Amniotic stem cell (primary cell): ENCODE measurements at places on chromosomes 2 and 18.
A peak's percentile ranks its signal among the peaks of the same experiment; 100 is the strongest.

DNA sequence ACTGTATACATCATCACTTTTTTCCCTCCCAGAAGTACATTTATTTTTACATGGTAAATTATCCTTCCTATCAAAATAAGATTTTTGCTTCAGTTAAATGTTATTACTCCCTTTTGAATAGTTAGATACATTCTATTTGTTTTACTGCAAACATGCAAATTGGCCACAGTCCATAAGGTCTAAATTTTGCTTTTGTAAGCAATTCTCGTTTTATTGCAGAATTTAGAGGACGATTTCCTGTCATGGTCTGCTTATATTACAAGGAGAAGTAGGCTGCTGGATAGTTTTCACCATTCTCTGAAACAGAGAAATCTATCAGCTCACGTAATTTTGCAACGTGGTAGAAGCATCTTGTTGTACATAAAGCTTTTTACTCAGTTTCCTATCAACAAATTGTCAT is 1632.5 kb downstream of the LRP1B start:
- no peak for DNase-seq

GRCh38 chr2:43105586-43106558 is 120.5 kb downstream of the ZFP36L2 start:
- DNase-seq: no peak

- DNase-seq: no peak
Measured at GRCh38 chr2:226198956-226199355, 600.7 kb downstream of the IRS1 start.

DNA sequence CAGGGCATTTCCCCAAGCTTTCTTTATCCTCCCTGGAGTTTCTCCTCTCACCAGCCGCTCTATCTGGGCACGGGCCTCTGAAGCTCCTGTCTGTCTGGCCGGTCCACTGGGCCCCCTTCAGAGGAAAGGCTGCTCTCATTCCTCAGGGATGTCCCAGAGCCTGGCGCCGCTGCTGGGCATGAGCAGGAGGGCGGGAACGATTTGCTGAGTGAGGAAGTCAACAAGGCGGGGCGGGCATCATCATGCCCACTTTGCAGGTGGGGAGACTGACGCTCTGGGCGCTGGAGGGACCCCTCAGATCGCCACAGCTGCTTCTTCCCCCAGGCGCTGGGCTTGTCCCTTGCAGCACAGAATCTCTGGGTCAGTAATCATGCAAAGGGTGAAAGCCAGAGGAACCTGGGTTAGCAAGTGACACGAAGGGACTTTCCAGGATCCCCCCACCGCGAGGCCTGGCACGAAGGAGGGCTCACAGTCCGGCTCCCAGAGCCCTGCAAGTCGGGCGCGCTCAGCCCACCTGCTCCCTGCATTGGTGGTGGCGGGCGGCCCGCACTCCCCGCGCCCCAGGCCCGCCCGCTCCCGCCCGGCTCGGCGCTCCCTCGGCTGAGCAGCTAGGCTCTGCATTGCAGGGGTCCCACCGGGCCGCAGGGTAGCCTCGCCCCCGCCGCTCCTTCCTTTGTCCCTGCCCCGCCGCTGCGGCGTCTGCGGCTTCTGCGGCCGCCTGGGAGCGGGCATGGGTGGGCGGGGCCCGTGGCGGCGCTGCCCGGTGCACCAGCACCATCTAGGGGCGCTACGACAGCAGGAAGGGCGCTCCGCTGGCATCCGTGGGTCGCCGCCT is 157.8 kb downstream of the CYRIA start:
- DNase-seq: no peak

GRCh38 chr2:98634406-98635092 is 26.2 kb downstream of the UNC50 start:
- DNase-seq: no peak

GRCh38 chr2:216059233-216059834 is 22.3 kb downstream of the PECR start:
- no peak for DNase-seq

DNA sequence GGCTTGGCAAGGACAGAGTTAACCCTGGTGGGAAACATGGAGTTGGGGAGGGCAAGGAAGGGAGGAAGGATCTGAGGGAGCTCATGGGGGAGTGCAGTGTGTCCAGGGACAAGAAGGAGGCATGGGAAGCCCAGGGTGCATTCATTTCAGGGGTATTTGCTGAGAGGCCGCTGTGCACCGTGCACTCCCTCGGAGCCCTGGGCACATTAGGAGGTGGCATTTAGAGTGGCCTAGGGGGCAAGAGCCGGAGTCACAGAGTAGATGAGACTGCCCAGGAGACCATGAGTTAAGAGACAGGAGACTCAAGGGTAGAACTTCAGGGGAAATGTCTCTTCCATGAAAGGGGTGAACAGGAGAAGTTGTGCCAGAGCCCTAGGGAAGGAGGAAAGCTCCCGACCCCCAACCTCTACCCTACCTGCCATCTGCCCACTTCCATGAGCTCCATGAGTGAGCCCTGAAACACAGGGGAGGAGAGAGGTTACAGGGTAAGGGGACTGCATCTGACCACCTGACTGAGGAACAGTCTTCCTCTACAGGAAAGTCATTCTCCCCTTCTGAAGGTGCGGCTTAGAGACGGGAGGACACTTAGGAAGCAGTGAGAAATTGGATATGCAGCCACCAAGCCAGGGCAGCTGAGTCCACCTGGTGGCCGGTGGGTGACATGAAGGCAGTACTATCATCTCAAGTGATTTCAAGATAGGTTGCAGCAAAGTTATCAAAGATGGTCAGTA is 58.5 kb upstream of the COPS8 start:
- DNase-seq: peak; percentile 44

DNA sequence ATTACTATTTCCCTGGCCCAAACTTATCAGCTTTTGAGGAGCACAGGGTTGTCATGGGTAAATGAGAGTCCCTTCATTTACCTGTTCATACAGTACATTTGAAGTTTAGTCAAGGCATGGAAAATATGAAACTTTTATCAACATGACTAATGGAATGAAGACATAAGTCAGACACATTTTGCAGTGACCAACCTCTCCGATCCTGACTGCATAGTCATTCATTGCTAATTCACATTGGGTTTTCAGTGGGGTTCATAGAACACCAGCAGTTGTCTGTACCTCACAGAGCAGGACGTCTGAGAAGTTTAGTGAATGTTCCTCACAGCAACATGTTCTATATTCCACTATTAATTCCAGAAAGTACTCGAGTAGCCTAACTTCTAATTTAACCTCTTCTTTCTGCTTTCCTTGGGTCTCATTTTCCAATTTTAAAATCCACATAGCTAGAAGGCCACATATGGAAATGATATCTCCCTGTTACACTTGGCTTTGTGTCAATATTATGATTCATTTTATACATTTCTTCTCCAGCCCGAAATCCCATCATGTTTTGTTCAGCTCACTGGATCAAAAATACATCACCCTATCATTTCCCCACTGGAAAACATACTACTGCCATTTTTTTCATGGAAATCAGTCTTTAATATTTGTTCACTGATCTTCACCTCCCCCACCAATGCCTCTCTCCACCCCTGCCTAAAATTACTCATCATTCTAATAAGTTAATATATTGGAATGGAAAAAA is 65.9 kb downstream of the CDH20 start:
- peak; percentile 68 for DNase-seq

- DNase-seq: no peak
Measured at GRCh38 chr18:34694591-34695165, 15.4 kb upstream of the DTNA start.

DNA sequence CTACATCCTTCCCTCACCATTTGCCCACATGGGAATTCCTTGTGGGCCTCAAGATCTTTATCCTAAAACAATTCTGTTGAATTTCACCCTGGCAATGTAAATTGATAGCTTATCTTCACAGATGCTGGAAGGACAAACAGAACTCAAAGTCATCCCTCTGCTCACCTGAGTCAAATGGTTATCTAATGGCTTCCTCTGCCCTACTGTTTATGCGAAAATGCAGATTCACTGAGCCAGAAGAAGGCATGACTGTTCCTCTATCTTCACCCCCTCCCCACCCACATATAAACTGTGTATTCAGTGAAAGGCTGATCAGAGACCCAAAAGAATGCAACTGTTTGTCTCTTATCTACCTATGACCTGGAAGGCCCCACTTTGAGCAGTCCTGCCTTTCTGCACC is 43.9 kb upstream of the VWA3B start:
- DNase-seq: no peak

GRCh38 chr18:77068321-77069312 is 64.0 kb downstream of the MBP start:
- no peak for DNase-seq

- no peak for DNase-seq
Measured at GRCh38 chr18:77013811-77014521, 118.6 kb downstream of the MBP start.

DNA sequence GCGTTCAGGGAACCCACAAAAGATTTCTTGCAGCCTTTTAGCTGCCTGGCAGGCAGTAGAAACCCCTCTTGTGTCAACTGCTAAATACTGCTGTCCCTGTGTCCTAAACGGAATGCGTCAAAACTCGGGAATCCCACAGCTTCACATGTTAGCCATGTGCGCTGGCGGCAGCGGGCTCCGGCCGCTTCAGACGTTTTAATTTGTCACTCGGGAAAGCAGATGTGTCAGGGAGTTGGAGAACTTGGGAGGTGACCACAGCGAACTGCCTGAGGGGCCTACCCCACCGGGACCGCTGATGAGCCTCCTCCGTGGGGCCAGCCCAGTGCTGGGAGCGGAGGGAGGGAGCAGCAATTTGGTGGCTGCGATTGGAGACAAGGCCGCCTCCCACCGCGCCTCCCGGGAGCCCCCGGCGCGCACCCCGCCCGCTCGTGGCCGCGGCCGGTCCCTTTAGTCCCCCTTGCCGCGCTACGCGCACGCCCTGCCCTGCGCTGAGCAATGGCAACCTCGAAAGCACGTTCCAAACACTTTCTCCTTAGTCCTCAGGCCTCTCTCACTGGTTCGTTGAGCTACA is 146.1 kb upstream of the SATB2 start:
- DNase-seq: no peak

- DNase-seq: no peak
Measured at GRCh38 chr2:218028189-218028495, 25.3 kb upstream of the TNS1 start.

DNA sequence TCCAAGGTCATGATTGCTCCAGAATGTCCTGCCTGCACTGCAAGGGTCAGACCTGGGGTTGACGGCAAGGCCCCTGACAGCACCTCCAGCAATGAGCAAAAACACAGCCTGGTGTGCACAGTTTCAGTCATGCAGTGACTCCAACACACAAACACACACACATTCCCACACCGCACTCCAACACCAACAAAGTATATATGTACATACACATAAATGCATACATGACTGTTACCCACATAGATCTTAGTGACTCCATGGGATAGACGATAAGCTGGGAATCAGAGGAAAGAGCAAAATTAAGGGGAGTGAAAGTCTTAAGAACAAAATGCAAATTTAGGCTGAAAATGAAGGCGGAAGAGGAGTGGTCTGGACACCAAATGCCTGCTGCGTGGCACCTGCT is 112.7 kb upstream of the TEKT4 start:
- no peak for DNase-seq

DNA sequence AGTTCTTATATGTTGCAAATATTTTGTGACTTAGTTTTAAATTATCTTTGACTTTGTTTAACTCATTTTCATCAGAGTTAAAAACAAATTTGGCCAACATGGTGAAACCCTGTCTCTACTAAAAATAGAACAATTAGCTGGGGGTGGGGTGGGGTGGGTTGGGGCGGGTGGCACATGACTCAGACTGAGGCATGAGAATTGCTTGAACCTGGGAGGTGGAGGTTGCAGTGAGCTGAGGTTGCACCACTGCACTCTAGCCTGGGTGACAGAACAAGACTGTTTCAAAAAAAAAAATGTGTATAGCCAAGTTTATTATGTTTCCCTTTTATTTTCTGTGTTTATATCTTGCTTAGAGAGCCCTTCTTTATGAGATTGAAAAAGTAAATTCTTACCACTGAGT is 14.2 kb upstream of the LIPG start:
- DNase-seq: no peak

DNA sequence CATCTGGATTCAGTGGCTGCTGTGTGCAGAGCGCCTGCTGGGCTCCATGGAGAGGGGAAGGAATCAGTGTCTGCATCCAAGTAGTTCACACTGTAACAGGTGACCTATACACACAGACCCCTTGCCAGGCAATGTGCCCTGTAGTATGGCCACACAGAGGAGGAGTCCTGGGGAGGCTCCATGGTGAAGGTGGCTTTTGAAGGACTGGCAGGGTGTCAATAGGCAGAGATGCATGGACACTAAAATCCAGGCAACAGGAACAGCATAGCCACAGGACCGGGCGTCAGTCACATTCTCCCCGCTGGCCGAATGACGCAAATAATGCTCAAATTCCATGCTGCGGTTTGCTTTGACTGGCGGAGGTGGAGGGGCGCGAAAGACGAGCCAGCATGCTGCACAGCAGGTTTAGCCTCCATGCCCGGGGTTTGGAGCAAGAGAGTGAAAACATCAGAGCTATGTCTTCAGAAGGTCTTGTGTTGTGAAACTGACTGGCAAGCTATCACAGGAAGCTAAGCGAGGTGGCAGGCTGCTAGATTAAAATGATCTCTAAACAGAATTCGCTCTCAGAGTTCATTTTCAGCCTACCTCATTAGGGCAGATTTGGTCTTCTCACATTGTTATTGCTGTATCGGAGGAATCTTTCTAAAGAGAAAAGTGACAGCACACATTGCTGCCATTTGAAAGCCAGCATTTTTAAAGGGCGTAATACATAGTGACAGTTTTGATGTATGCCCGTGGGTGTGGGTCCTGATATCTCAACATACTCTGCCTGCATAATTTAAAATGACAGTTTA is 1.2 kb upstream of the CHMP1B start:
- DNase-seq: peak; percentile 68

- no peak for DNase-seq
Measured at GRCh38 chr2:226023383-226023782, 623.9 kb downstream of the NYAP2 start.

- DNase-seq: no peak
Measured at GRCh38 chr2:209008636-209009287, 415.1 kb upstream of the MAP2 start.

DNA sequence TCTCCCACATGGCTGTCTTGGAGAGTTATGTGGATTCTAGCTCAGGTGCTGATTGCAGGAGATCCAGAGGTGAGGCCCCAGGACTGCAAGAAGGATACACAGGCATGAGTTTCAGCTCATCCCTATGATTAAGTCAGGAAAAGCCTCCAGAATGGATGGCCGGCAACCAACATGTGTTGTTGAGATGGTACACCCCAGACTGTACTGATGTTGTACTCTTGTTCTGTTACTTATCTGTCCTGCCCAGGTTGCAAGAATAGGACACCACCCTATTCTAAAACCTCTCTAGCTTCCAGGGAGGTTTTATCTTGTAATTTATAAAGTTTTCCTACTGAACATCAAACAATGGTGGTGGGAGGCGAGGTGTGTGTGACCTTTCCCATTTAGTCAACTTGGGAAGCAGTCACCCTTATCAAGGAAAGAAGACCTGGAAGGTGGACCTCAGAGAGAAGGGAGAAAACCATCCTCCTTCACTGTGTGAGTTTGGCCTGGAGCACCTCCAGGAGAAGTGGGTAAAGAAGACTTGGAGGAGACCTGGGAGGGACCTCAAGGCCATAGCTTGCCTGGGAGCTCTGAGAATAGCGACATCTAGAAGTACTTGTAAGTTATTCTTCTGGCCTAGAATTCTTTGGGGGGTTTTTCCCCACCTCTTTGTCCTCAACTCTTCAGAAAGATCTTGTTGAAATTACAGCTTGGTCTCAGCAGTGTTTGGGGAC is 8.6 kb downstream of the FAM124B start:
- no peak for DNase-seq
